Stimulated activated CD8-positive, alpha-beta memory T cell treated with anti-CD3 and anti-CD28 coated beads, Interleukin-12 subunit alpha, Interleukin-12 subunit beta, amount 100 ng/mL, for 4 hours (primary cell): ENCODE measurements at places on chromosomes 1 and 21.
A peak's percentile ranks its signal among the peaks of the same experiment; 100 is the strongest.

- no peak for DNase-seq
These were observed 19.1 kb downstream of the OLFML3 start for GRCh38 chr1:113998361-113998760.

DNA sequence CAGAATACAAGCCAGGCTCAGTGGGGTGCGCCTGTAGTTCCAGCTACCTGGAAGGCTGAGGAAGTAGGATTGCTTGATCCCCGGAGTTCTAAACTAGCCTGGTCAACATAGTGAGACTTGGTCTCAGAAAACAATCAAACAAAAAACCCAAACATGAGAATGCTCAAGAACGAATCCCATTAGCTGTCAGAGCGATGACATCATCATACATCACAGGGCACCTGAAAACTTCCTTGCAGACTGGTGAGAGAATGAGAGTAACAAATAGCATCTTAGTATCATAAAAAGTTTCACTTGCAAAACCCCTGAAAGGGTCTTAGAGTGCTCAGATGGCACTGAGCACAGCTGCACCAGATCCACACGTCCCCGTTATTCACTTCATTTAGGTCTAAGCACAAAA, 21.1 kb upstream of the CDCA8 start:
- DNase-seq, result no peak

- no peak for DNase-seq
These were observed 133.4 kb downstream of the DMRTB1 start for GRCh38 chr1:53592521-53592982.

DNA sequence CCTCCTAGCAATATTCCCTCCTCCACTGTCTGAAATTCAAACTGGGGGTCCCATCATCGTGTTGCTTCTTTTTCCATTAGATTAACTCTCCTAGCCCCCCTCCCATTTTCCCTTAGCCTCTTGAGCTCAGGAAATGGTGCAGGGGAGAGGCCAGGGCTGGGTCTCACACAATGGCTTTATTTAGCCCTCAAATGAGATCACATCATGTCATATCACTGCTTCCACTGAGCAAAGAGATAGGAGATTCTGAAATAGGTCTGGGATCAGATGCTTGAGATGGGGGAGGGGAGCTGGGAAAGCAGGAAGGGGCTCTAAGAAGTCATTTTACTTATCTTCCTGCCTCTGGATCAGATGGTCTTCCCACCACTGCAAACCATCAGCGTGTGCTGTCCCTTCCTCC, 17.8 kb upstream of the ARHGEF2 start:
- DNase-seq, result no peak

GRCh38 chr1:43716559-43717281, 9.4 kb downstream of the ST3GAL3 start:
- DNase-seq, result no peak

- DNase-seq, result no peak
These were observed 73.4 kb upstream of the PPM1J start for GRCh38 chr1:112788561-112788960.

DNA sequence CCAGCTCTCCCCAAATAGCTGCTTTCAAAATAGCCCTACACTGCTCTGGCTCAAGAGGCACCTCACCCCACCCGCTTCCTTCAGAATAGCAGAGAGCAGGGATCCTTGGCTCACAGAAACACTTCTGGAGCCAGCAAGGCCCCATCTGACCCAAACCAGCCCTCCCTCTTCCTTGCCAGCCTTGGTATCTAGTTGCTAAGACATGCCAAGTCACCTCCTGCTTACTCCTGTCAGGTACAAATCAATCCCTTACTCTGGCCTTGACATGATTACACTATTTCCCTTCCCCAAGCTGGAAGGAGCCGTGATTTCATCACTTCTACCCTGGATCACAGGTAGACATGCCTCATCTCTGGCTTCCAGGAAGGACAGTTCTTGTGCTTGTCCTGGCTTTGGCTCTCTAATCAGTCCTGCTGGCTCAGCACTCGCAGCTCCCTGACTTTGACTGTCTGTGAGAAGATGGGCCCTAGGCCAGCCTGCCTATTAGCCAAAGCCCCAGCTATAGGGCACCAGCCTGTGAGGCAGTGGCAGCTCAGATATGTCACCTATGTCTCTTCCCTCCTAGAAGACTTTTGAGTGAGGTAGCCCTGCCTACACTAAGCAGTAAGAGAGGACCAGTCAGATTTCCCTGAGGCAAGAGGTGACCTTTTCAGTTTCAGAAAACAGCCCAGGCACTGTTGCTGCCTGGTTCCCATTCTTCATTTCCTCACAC, 8.9 kb upstream of the MUTYH start:
- no peak for DNase-seq

DNA sequence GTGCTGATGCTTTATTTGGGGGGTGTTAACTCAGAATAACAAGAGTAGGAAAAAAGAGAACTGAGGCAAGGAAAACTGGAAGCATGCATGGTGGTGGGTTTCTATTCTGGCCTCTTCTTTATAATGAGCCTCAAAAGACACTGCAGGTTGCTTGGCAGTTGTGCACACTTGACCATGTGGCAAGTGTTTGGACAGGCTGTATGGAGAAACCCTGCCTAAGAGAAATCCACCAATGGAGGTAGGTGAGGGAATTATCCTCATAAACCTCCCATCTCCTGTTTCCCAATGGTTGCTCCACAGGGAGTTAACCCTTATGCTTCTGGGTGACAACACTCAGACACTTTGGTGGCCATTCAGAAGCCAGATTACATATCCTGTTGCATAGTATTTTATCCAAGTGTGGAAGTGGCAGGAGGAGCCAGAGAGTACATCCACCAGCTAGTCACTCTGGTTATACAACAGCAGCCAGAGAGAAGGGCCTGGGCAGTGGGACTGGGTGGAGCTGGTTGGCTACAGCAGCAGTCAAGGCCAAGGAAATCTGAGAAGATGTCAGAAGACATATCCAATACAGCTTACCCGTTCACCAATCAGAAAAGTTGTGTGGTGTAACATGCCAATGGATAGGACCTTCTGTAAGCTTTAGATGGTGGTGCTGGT, 16.4 kb upstream of the VASH2 start:
- DNase-seq, result no peak

- DNase-seq, result no peak
These were observed 111.9 kb downstream of the PTPN14 start for GRCh38 chr1:214439352-214440119.

- no peak for DNase-seq
These were observed 95.5 kb downstream of the SSBP3 start for GRCh38 chr1:54310439-54311328.

GRCh38 chr1:9250411-9251381, 16.1 kb downstream of the H6PD start:
- DNase-seq, result no peak

DNA sequence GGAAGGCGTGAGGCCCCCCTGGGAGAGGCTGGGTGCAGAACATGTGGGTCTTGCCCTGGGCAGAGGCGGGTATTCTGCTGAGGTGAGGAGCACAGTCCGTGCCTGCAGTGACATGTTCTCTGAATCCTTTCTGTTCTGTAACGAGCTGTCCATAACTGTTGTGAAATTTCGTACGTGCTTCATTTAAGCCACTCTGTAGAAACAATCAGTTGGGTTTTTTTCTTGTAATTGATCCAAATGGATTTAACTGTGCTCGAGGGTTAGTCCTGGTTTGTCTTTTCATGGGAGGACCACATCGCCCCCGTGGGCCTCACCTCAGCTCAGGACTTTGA, 45.4 kb upstream of the DIP2A start:
- DNase-seq, result no peak

DNA sequence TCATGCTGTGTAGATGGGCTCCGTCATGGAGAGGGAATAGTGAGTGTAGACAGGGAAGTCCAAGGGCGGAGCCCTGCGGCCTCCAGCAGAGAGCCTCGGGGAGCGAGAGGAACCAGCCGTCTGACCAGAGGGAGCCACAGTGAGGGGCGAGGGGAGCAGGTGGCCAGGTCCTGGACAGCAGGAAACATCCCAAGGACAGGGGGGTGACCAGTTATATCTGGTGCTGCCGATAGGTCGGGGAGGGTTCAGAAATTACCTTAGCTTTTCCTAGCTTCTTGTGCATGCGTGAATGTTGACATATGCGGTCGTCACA, 46.5 kb downstream of the TRAPPC10 start:
- DNase-seq, result no peak

DNA sequence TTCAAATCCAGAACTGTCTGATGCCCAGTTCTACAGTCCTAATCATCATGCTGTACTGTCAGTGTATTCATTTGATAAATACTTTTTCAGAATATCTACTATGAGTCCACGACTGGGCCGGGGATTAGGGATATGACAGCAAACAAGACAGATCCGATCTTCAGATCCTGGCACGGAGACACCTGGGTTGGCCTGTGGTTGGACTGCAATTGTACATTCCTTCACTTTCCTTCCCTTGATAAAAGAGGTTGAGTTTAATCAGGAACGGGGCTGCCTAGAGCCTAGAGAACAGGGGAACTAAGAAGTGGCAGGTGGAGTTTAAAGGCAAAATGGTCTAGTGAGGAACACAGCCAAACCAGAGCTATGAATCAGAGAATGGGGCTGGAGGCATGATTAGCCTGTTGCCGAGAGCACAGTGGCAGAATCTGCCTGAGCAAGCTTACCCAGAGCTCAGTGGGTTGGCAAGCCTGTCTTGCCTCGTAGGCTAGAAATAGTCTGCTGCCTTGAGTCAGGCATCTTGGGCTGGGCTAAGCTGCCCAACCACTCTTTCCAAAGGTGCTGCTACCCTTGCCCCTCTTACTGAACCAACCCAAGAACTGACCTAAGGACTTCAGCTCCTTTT, 38.1 kb upstream of the PTCH2 start:
- DNase-seq, result no peak

DNA sequence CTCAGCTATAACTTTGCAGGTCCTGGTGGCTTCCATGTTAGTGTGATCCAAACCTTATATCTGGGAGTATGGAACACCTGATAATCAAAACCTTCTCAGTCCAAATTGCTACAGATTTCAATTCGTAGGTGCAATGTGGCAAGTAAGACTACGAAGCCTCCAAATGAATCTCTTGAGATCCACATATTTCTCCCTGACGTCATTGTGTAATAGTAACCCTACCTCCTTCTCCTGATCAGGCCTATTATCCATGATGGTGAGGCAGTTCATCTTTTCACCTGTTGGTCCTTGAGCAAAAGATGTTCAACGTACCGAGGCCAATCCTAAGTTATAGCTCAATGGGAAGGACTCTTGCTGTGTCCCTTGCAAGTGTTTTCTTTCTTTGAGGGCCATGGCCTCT, 115.9 kb upstream of the CHRM3 start:
- no peak for DNase-seq

GRCh38 chr1:68268896-68269483, 36.7 kb upstream of the WLS start:
- no peak for DNase-seq

GRCh38 chr1:50699795-50700194, 260.3 kb downstream of the FAF1 start:
- DNase-seq, result no peak

DNA sequence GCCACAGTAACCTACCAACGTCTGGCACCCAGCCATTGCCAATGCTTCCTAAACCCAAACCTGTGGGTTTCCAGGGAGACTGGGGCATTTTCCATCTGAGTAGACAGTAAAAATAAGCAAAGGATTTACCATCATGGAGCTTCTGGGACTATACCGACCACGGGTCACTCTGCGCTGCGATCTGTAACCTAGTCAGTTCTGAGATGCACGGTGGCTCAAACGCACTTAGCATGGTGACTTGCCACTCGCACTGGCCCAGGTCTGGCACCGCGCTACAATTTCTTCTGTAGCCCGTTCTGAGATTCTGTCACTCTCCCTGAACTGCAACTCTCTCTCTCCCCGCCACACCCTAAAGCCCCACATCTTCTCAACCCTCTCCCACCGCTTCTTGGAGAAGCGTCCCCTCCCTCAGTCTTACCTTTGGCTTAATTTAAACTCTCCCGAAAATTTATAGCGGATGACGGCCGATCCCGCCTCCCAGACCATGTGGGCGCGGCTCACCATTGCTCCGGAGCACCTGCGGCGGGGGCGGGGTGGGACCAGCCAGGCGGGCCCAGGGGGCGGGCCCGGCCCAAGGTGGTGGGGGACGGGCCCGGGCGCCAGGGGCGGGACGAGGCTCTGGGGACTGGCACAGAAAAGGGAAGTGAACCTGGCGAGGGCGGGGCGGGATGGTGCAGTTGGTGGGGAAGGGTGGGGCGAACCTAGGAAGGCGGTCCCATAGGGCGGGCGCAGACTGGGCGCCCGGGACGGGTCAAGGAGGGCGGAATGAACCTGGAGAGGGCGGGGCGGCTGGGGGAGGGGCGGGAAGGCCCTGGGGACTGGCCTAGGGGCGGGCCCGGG, 493 bp upstream of the MAP3K21 start:
- peak; percentile 80 for DNase-seq

DNA sequence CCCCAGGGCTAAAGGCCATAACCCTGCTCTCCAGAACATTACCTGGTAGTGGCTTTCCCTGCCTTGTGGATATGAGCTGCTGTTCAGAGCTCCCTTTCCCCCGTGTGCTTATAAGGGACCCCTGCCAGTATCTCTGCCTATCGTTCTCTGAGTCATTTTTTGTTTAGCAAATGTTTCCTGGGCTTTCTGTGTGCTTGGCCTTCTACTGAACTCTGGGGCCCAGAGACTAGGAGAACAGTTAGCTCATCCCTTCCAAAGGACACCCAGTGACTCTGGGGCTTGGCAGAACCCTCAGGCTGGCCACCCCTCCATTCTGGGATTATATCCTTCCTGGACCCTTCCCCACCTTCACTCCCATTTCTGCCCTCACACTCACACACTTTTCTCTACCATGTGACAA, 80.8 kb upstream of the POU3F1 start:
- no peak for DNase-seq

DNA sequence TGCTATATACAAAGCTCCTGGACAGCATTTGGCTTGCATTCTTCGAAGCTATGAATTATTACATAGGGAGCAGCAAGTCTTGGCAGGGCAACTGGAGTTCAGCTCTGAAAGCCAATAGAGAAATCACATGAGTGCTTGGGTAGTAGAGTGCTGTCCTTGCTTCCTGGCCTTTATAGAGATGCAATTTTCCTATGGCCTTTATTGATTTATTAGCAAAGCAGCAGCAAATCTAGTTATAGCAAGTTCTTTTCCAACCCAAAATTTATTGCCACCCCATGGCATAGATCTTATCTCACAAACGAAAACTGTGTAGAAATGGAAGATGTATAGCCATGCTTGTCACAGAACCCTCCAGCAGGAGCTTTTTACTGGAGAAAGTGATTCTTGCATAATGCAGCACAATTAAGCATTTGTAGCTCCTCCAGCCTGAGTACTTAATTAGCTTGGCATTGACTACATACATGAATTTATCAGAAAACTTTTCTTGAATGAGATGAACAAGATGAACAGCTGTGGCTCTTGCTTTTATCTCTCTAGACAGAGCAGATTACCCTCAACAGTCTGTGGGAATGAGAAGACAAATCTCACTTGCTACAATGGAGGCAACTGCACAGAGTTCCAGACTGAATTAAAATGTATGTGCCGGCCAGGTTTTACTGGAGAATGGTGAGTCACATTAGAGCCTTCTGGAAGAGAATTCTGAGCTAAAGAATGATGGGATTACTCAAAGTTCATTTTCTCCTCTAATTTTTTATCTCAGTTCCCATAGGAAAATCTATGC, 170.1 kb downstream of the CRB1 start:
- no peak for DNase-seq
